NCI-H2081 (cell line): ENCODE measurements at places on chromosomes 7 and 10.

GRCh38 chr7:96685353-96685752 lies 24.3 kb downstream of the SEM1 start:
- DNase-seq: no peak

DNA sequence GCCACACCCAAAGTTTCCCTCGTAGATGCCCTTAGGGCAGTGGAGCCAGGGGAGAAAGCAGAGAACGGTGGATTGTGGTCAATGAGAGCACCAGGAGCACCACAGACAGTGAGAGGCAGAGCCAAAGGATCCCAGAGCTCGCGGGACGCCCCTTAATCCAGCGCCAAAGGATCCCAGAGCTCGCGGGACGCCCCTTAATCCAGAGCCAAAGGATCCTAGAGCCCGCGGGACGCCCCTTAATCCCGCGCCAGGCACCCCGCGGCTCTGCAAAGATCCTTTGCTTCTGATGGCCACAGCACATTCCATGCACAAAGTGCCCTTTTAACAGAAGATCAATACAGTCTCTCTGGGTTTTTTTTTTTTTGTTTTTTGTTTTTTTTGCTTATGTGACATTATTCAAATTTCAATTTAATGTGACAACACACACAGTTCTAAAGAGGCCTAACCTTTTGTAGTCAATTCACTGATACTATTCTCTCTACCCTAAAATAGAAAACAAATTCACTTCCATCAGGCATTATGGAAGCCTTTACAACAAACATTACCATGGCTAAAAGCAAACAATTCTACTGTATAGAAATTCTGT lies 52.9 kb upstream of the NCAPG2 start:
- no peak for DNase-seq

- no peak for DNase-seq
Observed at GRCh38 chr7:55349121-55349520, 16.0 kb upstream of the LANCL2 start.

DNA sequence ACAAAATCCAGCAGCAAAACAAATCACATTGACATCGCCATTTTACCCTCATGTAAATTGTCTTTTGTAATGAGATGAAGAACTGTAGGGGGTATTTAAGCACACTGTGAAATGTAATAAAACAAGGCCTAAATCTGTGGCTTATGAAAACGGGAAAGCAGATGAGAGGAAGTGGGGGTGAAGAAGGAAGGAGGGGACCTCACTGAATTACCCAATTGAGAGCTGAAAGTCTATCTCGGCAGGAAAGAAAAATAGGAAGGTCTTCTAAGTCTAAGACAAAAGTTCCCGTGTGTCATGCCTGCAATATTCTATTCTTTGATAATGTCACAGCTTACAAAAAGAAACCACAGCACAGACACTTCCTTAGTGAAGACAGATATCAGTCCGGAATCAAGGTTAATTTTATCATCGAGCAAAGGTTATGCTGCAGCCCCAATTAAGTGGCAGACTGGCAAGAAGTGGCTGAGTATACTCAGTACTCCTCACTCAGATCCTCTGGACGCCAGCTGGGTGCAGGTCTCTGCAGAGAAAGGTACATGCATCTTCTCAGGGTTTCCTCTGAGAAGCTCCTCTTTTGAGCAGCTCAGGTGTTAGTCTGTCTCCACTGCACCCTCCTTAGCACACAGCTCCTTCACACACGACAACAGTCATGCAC lies 239.7 kb downstream of the FANK1 start:
- no peak for DNase-seq

- DNase-seq: no peak
Observed at GRCh38 chr7:26368542-26368941, 76.9 kb downstream of the SNX10 start.

- DNase-seq: no peak
Observed at GRCh38 chr10:13453896-13454295, 74.9 kb downstream of the BEND7 start.

DNA sequence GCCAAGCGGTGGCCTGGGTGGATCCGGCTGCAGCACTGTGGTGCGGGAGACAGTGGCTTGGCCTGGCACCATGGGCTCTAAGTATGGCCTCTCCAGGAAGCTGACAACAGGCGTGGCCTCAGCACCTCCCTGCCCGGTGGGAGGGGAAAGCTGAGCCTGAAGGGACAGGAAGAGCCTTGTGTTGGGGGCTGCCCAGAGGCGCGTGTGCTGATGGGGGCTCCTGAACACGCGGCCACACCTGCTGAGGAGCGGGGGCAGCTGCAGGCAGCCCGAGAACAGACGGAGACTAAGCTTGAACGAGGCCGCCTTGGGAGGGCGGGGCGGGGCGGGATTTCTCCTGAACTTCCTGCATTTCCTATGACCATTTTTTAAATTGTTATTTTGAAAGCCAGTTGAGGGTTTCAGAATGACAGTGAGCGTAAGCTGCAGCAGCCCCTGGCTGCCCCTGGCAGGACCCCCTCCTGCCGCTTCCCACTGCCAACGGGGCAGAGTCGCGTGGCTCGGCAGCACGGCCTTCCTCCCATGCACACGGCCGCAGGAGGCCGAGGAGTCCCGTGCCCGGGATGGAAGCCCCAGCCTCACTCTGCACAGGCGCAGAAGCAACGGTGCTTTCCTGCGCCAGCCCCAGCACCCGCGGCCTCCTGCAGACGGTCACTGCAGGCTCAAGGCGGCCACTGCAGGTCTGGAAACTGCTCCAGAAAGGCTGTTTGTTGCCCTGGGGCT lies 43.2 kb downstream of the DPYSL4 start:
- DNase-seq: no peak

DNA sequence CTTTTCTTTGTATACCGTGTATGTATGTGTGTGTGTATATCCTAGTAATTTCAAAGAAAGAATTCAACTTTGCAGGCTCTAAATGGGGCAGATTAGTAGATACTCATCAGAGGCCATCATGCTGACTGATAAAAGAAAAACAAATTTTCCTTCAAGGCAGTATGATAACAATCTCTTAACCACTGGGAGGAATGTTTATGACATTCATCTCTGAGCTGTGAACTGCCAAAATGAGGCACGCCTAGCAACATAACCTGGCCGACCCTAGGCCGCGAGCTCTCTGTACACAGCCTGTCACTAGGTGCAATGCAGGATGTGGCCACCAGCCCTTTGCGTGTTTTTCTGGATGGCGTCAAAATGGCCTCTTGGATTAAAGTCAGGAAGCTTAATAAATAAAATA lies 343.7 kb upstream of the GALNT17 start:
- no peak for DNase-seq

GRCh38 chr10:129501652-129502436 lies 34.8 kb downstream of the MGMT start:
- no peak for DNase-seq

GRCh38 chr7:80833289-80834268 lies 85.3 kb downstream of the SEMA3C start:
- DNase-seq: peak; percentile 18

DNA sequence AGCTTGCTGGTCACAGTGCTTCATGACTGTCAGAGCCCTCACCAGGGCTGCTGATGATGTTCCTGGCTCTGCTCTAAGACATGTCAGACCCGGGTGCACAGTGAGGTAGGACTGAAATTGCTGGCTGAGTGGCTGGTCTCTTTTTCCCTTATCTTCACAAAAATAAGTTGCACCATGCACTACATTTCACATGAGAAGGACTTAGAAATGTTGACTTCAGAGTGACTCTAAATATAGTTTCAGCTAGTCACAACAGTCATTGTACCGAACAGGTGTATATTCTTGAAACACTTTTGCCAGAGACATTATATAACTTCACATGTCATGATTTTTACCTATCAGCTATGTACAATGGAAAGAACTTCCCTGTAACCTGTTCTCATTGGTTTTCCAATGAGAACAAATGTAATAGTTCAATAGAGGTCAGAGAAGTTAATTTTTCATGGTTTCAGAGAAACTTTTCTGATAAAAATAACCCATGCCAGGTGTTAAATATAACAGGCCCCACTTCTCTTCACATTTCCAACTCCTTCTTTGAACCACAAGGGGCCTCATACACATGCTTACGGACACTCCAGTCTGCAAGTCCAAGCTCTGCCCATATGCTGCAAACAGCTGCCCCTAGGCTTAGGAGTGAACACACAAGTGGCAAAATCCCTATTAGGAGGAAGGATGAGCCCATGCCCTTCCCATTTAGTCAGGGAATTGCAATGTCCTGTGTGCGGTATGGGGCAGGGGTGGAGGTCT lies 115.6 kb downstream of the CDK6 start:
- no peak for DNase-seq

GRCh38 chr10:122267849-122268737 lies 3.0 kb upstream of the BTBD16 start:
- DNase-seq: peak; percentile 13

- DNase-seq: peak; percentile 54
Observed at GRCh38 chr10:94402843-94403379, 570 bp downstream of the TBC1D12 start.

DNA sequence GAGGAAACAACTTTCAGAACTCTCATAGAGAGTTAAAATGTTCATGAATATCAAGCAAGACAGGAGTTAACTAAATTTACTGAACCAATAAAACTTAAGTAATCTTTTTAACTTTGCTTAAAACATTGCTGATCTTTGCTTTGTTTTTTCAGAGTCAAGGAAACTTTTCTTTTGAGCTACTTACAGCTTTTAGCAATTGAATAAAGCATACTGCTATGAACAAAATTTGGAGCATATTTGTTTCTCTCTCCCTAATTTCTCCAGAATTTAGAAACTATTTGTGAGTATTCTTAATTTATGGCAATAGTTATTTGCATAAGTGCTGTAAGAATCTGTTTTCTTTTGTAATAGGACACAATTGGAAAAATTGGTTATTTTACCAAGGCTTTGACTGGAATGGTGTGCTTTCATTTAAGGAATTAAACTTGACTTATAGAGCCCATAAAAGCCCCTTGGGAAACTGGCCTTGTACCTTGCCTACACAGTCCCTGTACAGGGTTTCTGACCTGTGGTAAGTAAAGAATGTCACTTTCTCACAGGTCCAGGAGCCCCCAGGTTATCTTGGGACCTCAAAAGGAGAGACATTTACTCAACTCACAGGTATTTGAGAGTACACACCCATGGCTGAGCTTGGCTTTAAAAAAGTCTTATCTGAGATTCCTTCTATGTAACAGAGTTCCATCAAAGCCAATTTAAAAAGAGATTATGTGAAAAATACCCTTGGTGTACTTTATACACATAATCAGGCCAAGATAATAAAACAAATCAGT lies 23.3 kb upstream of the KIAA1549 start:
- DNase-seq: peak; percentile 26

DNA sequence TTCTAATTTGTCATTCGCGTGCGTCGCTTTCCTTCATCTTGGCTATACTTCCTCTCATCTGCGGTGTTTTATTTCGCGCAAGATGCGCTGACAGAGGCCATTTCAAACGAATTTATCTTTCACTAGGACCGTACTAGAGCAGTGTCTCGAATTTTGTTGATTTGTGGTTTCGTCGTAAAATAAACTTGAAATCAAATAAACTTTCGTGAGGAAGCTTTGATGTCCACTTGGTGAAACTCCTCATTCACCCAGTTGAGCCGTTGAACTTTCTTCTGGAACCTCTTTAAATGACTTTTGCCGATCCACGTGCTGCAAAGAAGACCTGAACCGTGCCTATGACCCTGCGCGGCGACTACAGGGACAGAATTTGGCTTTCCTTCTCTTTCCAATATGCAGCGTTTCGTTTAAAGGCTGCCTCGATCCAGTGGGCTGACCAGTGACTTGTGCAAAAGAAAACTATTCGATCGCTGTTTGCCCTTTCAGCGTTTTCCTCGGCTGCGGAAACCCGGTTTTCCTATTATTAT lies 163.9 kb upstream of the PPP1R3A start:
- DNase-seq: no peak
